ENCODE measurements at places on chromosomes 5 and 9. TPM values are rescaled to one million over a fixed set of nuclear protein-coding genes. Genes with fewer than 3 reads are reported as not detected.
A peak's percentile ranks its signal among the peaks of the same experiment; 100 is the strongest.

DNA sequence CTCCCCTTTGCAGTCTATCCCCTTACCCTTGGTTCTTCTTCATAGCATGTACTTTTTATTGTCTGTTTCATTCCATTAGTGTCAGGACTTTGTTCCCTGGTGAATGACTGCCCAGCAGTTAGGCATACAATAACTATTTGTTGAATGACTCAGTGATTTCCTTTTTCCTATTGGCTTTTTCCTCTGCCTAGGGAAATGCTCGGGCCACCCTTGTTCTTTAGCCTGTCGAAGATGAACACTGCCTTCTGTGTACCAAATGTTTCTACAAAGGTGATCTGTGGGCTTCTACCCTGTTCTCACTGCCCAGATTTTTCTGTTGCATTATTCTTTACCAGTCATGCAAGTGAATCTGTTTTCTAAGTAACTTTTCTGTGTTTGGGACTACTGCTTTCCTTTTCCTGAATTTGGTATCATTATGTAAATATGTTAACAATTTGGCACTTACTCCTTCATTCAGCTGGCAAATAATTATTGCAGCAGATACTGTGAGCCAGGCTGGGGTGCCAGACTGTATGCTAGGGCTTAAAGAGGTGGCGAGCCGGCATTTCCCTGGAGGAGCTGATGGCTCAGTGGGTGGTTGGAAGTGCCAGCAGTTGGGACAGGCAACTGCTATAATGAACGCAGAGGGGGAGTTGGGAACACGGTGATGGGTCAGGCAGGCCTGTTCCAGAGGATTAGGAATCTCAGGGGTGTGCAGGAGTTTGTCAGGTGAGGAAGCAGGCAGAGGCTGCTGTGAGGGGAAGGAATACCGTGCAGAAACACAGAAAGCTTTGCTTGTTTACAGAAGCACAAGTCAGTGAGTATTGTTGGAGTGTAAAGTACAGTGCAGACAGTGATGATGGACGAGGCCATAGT lies 30.6 kb downstream of the KDM4C start:
- H3K4me1 ChIP-seq, result peaks cover 3% of the 10 kb centered on the region
- no peaks in the 10 kb centered on the region for H3K36me3 ChIP-seq
- no peak overlapping the region for H3K4me3 ChIP-seq
- no peak overlapping the region for H3K27ac ChIP-seq
- no peaks in the 10 kb centered on the region for H3K27me3 ChIP-seq

- H3K36me3 ChIP-seq, result no peaks in the 10 kb centered on the region
- no peak overlapping the region for H3K27ac ChIP-seq
- H3K4me3 ChIP-seq, result no peak overlapping the region
- no peaks in the 10 kb centered on the region for H3K27me3 ChIP-seq
- DNase-seq, result no peak
Measured at GRCh38 chr9:94627287-94627686, 12.0 kb downstream of the FBP1 start.

GRCh38 chr9:72564479-72565281 lies 43.3 kb downstream of the TMC1 start:
- no peak for DNase-seq
- no peaks in the 10 kb centered on the region for H3K4me1 ChIP-seq
- H3K27me3 ChIP-seq, result no peaks in the 10 kb centered on the region
- H3K36me3 ChIP-seq, result no peaks in the 10 kb centered on the region
- H3K27ac ChIP-seq, result no peak overlapping the region

DNA sequence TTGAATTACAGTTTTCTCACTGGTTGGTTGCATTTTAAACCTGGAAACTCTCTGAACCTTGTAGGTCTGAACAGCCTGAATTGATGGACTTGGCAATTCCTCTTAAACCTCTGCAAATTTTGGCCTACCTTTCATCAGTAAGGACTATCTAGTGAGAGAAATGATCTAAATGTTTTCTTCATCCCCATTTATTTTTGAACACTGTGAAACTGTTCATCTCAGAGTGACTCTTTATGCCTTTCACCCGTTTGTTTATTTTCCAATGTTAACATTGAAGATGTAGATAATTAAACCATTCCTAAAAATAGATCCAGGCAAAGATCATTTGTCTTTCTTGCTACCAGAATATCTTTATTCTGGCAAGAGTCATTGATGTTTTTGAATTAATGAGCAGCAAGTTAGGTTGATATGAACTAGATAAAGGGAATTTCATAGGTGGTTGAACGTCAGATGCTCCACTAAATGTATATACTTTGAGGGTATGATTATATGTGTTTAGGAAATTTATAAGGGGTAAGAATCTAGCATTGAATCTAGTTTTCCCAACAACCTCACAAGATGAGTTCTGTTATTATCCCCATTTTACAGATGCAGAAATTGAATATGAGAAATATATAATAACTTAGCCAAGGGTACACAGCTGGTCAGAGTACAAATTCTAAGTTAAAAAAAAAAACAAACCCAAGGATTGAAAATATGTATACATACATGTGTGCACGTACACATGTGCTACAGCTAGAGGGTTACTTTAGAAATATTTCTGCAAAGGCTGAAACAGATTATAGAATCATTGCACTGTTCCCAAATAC lies 3.4 kb downstream of the CPEB4 start:
- no peak overlapping the region for H3K27ac ChIP-seq
- H3K27me3 ChIP-seq, result no peaks in the 10 kb centered on the region
- no peaks in the 10 kb centered on the region for H3K36me3 ChIP-seq
- H3K4me3 ChIP-seq, result peak overlapping the region; percentile 35

DNA sequence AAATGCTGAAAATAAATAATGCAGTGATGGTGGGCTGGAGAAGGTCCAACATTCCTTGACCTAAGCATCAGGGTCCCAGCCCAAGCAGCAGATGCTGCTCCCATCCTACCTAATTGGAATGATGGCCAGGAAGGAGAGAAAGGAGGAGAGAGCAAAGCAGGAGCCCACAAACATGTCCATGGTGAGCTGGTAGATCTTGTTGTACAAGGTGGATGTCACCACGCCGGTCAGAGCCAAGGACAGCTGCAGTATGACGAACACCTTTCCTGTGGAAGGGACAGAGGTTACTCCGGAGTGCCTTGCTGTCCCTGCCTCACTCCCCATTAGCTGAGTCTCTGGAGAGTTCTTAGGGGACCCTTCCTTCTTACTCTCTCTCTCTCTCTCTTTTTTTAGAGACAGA lies 4.3 kb downstream of the SLC46A2 start:
- no peak overlapping the region for H3K27ac ChIP-seq
- no peak overlapping the region for H3K4me3 ChIP-seq
- no peaks in the 10 kb centered on the region for H3K27me3 ChIP-seq
- H3K4me1 ChIP-seq, result peaks cover 3% of the 10 kb centered on the region

DNA sequence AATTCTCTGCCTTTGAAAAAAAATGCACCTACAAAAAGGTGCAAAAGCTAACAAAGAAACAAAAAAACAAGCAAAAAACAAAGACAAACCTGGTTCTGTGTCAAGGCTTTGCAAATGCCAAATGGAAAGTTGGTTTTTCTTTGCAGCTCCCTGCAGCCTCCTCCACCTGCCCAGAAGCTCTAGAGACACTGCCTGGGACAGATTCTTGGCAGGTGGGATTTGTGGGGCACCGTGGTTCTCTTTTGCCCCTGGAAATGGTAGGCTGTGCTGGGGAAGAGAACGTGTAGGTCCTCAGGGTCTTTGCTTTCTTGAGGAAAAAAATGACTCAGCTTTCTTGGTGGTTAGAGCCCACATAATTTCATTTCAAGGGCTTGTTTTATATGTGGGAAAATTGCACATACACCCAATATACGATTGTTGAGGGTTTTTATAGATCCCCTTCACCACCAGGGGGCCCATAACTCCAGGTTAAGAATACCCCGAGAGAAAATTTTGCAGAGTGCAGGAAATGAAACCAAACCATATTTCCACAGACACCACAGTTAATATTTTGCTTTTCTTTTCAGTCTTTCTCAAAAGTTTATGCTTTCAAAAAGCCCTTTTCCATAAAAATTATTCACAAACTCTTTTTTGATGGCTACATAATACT lies 58.7 kb downstream of the NXNL2 start:
- no peaks in the 10 kb centered on the region for H3K36me3 ChIP-seq
- H3K4me3 ChIP-seq, result no peak overlapping the region
- no peak overlapping the region for H3K27ac ChIP-seq
- DNase-seq, result peak; percentile 66
- H3K4me1 ChIP-seq, result no peaks in the 10 kb centered on the region
- H3K27me3 ChIP-seq, result no peaks in the 10 kb centered on the region

- DNase-seq, result no peak
- H3K27ac ChIP-seq, result no peak overlapping the region
- no peaks in the 10 kb centered on the region for H3K4me1 ChIP-seq
- H3K27me3 ChIP-seq, result no peaks in the 10 kb centered on the region
- no peaks in the 10 kb centered on the region for H3K36me3 ChIP-seq
- no peak overlapping the region for H3K4me3 ChIP-seq
Measured at GRCh38 chr9:80378669-80379293, 807.0 kb downstream of the TLE4 start.

The DBH gene
- not detected for total RNA-seq

The CLIC3 gene
- 0.57 TPM for total RNA-seq

The FAM153A gene
- 12.4 TPM for total RNA-seq

The OR1Q1 gene
- not detected for total RNA-seq

The EIF4E1B gene
- not detected for total RNA-seq

The ENC1 gene
- 13.2 TPM for total RNA-seq
